ENCODE measurements at places on chromosomes 3 and 15.

- DNase-seq: peak; percentile 73
Observed at GRCh38 chr15:90264671-90265070, 801 bp upstream of the NGRN start.

GRCh38 chr3:12307136-12307535 lies 18.3 kb downstream of the PPARG start:
- no peak for DNase-seq

GRCh38 chr3:187630404-187630803 lies 39.8 kb downstream of the SST start:
- DNase-seq: no peak

GRCh38 chr15:29099131-29099880 lies 170.3 kb downstream of the NSMCE3 start:
- DNase-seq: no peak

DNA sequence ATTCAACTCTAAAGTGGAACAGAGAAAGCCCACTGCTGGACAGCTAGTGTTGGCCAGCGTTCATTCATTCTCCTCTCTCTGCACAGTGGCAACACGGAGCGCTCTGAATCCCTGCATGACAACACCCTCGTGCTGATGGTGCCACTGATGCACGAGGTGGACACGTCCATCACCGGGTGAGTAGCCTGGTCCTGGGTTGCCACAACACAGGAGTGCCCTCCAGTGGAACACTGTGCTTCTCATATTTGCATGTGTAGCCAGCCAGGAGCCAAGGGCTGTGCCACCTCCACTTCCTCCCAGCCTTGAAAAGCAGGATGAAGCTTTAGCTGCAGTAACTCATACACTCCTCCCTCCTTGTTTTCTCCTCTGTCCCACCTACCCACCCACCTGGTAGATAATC lies 120.0 kb upstream of the CTDSPL start:
- DNase-seq: peak; percentile 47

DNA sequence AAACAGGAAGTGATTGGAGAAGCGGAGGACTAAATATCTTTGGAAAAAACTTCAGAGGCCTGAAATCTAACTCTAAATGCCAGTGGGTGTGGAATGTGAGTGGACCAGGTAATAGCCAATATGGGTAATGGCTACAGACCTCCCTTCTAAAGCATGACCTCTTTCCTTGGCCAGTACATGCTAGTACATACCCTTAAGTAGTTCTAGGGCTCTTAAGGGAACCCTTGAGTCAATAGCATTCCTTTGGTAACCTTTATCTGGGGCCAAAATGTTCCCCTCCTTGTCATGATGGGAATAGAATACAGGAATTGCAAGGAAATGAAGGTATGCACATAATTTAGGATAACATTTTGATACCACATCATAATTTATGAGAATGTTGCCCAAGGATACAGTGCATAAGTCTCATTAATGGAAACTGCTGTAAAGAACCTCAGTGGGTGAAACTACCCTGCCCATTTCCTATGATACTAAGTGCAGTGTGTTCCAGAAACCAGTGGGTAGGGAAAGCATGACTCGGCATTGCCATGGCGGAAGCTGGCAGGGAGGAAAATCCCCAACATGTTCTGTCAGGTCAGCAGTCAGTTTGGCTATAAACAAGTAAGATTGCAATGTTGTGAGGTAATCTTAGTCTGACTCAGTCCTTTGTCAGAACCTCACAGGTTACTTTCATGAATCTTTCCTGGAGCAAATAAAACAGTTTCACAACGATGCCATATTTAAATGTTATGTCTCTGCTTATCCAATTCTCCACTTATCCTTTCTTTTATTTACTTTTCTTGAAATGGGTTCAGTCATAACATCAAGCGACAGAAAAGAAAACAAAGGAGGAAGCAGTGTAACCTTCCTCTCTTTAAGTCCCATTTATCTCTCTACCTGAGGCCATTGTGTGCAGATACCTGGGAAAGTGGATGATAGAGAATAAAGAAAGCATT lies 23.5 kb upstream of the RAP2B start:
- DNase-seq: peak; percentile 82

Measured in transverse colon (tissue), 4 donors.